Naive thymus-derived CD8-positive, alpha-beta T cell (primary cell): ENCODE measurements at places on chromosomes 4 and X.
A peak's percentile ranks its signal among the peaks of the same experiment; 100 is the strongest.

DNA sequence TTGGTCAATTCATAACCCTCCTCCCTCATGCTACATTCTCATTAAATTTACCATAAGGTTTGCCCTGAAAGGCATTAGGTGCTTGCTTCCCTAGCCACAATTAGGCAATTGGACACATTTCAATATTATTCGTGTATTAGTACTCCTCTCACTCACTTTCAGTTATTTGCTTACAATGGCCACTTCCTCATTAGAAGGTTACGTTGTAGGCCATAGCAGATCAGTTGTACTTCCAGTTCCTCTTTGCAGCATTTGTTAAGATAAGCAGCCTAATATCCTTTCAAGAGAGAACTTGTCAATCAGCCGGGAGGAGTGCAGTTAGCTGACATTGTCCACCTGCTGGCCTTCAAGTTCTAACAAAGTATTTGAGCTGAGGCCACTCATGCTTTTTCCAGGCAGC, 1017.2 kb downstream of the PCDH7 start:
- DNase-seq = no peak
- no peak overlapping the region for H3K27ac ChIP-seq
- no peaks in the 10 kb centered on the region for H3K36me3 ChIP-seq
- H3K4me3 ChIP-seq = no peak overlapping the region

- no peak for DNase-seq
- peak overlapping the region; percentile 68 for H3K27ac ChIP-seq
- H3K4me3 ChIP-seq = no peak overlapping the region
- H3K36me3 ChIP-seq = peaks cover 2% of the 10 kb centered on the region
- no peaks in the 10 kb centered on the region for H3K4me1 ChIP-seq
- H3K27me3 ChIP-seq = no peaks in the 10 kb centered on the region
These were observed 246.4 kb downstream of the SH2D1A start for GRCh38 chrX:124592744-124593143.

DNA sequence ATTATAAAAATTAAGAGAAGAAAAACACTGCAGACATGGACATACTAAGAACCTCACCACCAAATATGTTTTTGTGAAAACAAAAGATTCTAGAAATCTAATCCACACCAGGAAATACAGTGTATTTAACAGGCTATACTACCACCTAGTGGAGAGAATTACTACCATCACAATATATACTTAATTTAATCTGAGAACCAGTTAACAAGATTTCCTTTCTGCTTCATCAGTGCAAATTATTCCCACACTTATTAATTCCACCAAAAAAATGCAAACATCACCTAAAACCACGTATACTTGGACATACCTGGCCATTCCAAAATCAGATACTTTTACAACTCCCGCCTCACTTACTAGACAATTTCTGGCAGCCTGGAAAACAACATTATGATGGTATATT, 7.0 kb upstream of the TXK start:
- H3K36me3 ChIP-seq = no peaks in the 10 kb centered on the region
- no peaks in the 10 kb centered on the region for H3K27me3 ChIP-seq
- H3K27ac ChIP-seq = peak overlapping the region; percentile 97
- H3K4me1 ChIP-seq = peaks cover 50% of the 10 kb centered on the region

GRCh38 chr4:44038811-44039210, 409.8 kb downstream of the KCTD8 start:
- no peaks in the 10 kb centered on the region for H3K27me3 ChIP-seq
- no peaks in the 10 kb centered on the region for H3K4me1 ChIP-seq
- no peaks in the 10 kb centered on the region for H3K36me3 ChIP-seq
- no peak overlapping the region for H3K4me3 ChIP-seq
- no peak for DNase-seq

DNA sequence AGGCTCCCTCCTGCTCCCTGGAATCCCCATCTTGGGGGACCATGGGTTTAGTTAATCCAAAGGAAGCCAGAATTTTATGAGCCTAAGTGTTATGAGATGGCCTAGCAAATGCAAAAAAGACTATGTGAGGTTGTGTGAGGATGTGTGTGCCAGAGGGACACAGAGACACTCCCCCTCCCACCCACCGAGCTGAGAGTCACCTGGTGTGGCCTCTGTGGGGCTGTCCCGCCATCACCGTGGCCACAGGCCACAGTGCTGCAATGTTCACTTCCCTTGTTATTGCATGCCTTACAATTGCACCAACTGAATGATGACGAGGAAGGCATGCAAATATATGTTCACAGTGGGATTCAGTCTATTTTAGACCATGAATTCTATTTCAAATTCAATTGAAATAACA, 601 bp upstream of the FGFBP2 start:
- peak overlapping the region; percentile 90 for H3K27ac ChIP-seq
- DNase-seq = peak; percentile 9
- H3K36me3 ChIP-seq = no peaks in the 10 kb centered on the region

DNA sequence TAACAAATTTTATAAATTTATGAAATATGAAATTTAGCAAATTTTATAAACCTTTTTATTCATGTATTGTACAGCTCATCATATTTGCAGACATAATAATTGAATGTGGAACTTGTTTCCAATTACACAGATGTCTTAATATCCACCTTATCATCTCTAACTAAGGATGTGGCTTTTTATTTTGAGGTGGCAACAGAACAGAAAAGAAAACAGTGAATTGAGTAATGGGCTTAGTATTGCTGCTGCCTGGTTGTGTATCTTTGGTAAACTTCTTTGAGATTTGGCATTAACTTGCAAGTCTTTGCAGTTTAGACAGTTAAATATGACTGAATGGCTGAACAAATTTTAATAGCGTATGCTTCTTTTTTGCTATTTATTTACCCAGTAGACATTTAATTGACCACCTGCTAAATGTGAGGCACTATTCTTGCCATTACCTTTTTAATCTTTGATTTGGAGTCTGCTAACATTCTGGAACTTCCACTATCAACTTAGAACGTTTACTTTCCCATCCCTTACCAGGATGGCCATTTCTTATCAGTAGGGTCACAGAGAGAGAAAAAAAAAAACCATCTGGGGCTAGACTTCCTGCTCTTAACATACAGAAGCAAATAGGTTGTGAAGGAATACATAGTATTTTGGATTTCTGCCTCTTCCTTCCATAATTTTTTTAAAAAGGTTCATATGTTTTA, 44.8 kb downstream of the CLCN3 start:
- no peak overlapping the region for H3K4me3 ChIP-seq
- peaks cover 38% of the 10 kb centered on the region for H3K4me1 ChIP-seq
- H3K27ac ChIP-seq = peak overlapping the region; percentile 35
- DNase-seq = no peak
- H3K36me3 ChIP-seq = peaks cover 7% of the 10 kb centered on the region

DNA sequence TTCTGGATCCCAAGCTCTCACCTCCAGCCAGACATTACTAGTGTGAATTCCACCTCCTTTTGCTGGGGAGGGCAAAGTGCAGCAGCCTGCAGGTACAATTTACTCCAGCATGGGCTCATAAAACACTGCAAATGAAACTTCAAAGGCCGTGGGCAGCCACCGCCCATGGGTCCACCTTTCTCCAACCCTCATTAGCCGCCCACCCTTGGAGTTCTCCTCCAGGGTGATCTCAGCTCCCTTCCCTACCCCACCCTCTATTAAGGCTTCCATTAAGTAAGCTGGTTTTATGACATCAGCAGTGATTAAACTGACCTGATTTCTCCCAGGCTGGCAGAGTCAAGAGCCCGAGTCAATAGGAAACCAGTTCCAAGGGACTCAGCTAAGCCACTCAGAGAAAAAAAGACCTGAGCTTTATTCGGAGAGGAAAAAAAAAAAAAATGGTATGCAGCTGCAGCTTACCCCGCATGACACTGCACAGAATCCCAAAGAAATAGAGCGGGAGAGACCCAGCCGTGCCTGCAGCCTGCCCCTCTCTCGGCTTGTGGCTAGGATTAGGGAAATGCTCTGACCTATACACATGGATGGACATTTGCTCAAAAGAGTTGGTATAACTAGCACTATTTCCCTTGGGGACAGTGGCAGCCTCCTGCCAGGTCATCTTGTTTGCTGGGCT, 319.6 kb downstream of the PTTG2 start:
- H3K4me1 ChIP-seq = peaks cover 5% of the 10 kb centered on the region
- H3K36me3 ChIP-seq = no peaks in the 10 kb centered on the region
- H3K27me3 ChIP-seq = no peaks in the 10 kb centered on the region
